ENCODE measurements at places on chromosomes 11 and 22. TPM values are rescaled to one million over a fixed set of nuclear protein-coding genes. Genes with fewer than 3 reads are reported as not detected.

Gene PSMD13
- 158 TPM for polyA plus RNA-seq

Gene POU2F3
- 3.9 TPM for polyA plus RNA-seq

Gene CABP7
- 0.12 TPM for polyA plus RNA-seq

Gene RFPL1
- not detected for polyA plus RNA-seq

Gene SYNGR1
- 3.5 TPM for polyA plus RNA-seq

Gene CXCR5
- polyA plus RNA-seq: 0.16 TPM
